DND-41 (cell line): ENCODE measurements at places on chromosomes 12 and 14.

- DNase-seq: no peak
- H3K4me1 ChIP-seq: no peaks in the 10 kb centered on the region
- peaks cover 14% of the 10 kb centered on the region for H3K27me3 ChIP-seq
- no peaks in the 10 kb centered on the region for H3K36me3 ChIP-seq
- no peak overlapping the region for H3K4me3 ChIP-seq
Measured at GRCh38 chr14:33532553-33532952, 418.3 kb downstream of the EGLN3 start.

DNA sequence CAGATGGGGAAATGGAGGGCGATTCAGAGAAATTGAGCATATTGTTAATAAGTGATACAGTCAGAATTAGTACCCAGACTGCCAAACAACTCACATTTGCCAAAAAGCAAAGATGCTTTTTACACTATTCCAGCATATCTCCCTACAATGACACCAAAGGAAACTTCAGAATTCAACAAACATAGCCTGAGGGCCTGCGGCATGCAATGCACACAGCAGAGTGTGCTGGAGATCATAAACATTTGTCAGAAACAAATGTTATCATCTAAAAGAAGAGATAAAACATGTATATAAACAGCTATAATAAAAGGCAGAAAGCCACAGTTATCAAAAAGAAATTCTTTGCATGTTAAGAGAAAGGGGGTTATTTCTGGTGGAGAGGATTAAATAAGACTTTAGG lies 20.1 kb upstream of the GARIN6 start:
- no peaks in the 10 kb centered on the region for H3K36me3 ChIP-seq
- no peaks in the 10 kb centered on the region for H3K4me1 ChIP-seq
- H3K27me3 ChIP-seq: no peaks in the 10 kb centered on the region
- no peak overlapping the region for H3K27ac ChIP-seq
- no peak overlapping the region for H3K4me3 ChIP-seq

GRCh38 chr14:36506732-36507614 lies 13.1 kb downstream of the NKX2-1 start:
- H3K27me3 ChIP-seq: peaks cover 30% of the 10 kb centered on the region
- H3K4me1 ChIP-seq: no peaks in the 10 kb centered on the region
- H3K4me3 ChIP-seq: no peak overlapping the region
- no peak overlapping the region for H3K27ac ChIP-seq
- no peak for DNase-seq

- no peak overlapping the region for H3K4me3 ChIP-seq
- H3K27ac ChIP-seq: no peak overlapping the region
- DNase-seq: no peak
- no peaks in the 10 kb centered on the region for H3K36me3 ChIP-seq
Measured at GRCh38 chr14:75559451-75560222, 18.8 kb upstream of the FLVCR2 start.

DNA sequence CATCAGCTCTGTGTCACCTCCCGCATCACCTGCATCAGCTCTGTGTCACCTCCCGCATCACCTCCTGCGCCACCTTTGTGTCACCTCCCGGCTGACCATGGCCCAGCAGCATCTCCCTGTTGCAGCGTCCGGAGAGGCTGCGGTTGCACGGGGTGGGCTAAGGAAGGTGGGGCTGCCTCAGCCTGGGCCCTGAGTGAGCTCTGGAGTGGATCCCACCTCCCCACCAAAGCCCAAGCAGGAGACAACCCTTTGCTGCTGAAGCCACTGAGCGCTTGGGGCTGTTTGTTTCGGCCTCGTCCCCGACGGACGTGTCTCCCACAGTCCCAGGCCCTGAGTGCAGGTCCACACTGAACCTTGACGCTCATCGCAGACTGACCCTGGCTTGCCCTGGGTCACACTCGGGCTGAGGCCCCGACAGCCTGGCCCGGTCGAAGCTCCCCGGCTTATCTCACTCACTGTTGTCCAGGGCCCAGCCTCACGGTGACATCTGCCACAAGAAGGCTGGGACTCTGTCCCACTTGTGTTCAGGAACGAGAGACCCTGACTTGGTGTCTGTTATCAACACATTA lies 12.2 kb downstream of the TMEM121 start:
- peaks cover 7% of the 10 kb centered on the region for H3K4me1 ChIP-seq
- H3K27me3 ChIP-seq: no peaks in the 10 kb centered on the region
- no peak overlapping the region for H3K4me3 ChIP-seq
- DNase-seq: no peak

DNA sequence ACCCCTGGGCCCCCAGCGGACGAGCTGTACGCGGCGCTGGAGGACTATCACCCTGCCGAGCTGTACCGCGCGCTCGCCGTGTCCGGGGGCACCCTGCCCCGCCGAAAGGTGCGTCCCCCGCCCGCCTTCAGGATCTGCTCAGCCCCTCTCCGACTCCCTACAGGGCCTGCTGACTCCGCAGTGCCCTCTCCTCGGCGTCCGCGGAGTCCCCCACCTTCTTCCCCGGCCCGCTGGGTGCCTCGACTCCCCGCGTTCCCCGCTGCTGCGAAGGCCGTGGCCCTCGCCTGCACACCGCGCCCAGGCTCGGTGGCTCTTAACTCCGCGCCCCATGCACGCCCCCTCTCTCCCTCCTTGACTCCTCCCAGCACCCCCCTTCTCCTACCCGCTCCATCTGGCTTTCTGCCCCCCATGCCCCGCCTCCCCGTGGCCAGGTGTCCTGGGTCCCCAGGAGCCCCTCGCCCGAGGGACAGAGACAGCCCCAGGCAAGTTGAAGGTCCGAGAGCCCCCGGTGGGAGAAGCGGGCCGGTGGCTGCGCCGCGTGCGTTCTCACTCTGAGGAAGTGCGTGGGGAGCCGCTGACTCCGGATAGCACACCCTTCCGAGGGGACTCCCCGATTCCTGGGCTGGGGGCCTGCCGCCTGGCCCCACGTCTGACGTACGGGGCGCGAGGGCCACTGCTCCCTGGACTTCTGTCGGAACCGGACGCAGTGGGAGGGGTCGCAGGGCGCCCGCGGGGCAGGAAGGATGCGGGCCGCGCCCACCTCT lies 594 bp downstream of the TAMALIN start:
- no peak overlapping the region for H3K27ac ChIP-seq
- H3K4me3 ChIP-seq: peak overlapping the region; percentile 24; the same call in 1 of the 2 replicates
- peaks cover 38% of the 10 kb centered on the region for H3K27me3 ChIP-seq
- no peaks in the 10 kb centered on the region for H3K36me3 ChIP-seq
- peaks cover 29% of the 10 kb centered on the region for H3K4me1 ChIP-seq

DNA sequence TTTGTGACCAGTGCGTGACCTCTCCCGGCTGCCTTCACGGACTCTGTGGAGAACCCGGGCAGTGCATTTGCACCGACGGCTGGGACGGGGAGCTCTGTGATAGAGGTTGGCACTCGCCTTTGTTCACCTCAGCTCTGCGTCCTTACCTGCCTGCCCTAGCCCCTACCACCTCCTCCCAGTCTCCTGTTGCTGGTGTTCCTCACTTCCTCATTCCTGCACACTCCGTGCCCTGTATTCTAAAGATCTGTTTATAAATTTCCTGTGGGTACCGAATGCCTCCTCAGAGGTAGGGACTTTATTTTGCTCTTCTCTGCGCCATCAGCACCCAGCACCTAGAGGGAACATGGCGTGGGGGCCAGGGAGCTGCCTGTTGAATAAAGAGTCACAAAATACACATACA lies 2.3 kb downstream of the DLK1 start:
- no peak overlapping the region for H3K27ac ChIP-seq
- no peaks in the 10 kb centered on the region for H3K4me1 ChIP-seq
- H3K4me3 ChIP-seq: no peak overlapping the region
- H3K36me3 ChIP-seq: no peaks in the 10 kb centered on the region
- H3K27me3 ChIP-seq: no peaks in the 10 kb centered on the region
- DNase-seq: no peak

- no peak for DNase-seq
- no peaks in the 10 kb centered on the region for H3K4me1 ChIP-seq
- no peak overlapping the region for H3K27ac ChIP-seq
- H3K4me3 ChIP-seq: no peak overlapping the region
- H3K27me3 ChIP-seq: no peaks in the 10 kb centered on the region
Measured at GRCh38 chr12:94762943-94763342, 112.6 kb upstream of the TMCC3 start.

DNA sequence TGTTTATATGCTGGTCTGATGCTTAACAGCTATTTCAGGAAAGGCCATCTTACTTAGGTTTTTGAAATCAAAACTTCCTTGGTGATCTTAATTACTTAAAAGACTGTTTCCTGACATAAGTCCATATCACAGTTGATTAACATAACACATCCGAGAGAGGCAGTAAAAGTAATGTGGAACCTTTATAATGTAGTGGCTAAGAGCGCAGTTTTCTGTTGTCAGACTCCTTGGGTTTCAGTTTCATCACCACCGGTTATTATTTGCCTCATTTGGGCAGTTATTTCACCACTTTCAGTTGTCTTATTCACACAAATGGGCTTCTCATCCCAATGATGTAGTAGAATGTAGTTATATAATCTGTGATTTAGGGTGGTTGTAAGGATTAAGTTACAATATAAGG lies 30.9 kb downstream of the TBC1D15 start:
- H3K27me3 ChIP-seq: no peaks in the 10 kb centered on the region
- H3K27ac ChIP-seq: no peak overlapping the region
- H3K4me3 ChIP-seq: no peak overlapping the region
- DNase-seq: no peak
- peaks cover 27% of the 10 kb centered on the region for H3K36me3 ChIP-seq

DNA sequence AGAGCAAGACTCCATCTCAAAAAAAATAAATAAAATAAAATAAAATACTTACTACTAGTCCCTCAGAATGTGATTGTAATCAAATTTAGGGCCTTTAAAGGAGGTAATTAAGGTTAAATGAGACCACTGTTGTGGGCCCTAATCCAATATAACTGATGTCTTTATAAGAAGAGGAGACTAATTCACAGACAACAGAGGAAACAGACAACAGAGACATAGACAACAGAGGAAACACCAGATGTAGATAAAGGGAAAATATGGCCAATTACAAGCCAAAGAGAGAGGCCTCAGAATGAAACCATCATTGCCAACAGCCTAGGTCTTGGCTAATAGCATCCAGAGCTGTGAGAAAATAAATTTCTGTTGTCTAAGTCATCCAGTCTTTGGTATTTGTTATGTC lies 669.0 kb upstream of the FOXG1 start:
- H3K4me1 ChIP-seq: no peaks in the 10 kb centered on the region
- no peak overlapping the region for H3K27ac ChIP-seq
- no peaks in the 10 kb centered on the region for H3K27me3 ChIP-seq

DNA sequence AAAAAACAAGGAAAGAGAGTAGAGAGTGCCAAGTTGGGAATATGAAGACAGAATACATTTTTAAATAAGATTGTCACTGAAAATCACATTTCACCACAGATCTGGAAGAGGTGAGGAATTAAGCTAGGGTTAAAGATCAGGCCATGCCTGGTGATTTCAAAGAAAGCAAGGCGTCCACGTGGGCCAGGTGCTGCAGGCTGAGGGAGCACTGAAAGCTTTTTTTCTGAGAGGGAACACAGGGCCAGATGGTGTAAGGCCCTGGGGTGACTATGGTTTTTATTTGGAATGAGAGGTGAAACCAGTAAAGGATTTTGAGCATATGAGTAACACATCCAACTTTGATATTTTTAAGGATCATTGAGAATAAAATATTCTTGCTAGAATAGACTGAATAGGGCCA lies 20.9 kb downstream of the SYT1 start:
- no peaks in the 10 kb centered on the region for H3K27me3 ChIP-seq
- no peak overlapping the region for H3K4me3 ChIP-seq
- no peak for DNase-seq
- H3K27ac ChIP-seq: no peak overlapping the region
- H3K4me1 ChIP-seq: no peaks in the 10 kb centered on the region

DNA sequence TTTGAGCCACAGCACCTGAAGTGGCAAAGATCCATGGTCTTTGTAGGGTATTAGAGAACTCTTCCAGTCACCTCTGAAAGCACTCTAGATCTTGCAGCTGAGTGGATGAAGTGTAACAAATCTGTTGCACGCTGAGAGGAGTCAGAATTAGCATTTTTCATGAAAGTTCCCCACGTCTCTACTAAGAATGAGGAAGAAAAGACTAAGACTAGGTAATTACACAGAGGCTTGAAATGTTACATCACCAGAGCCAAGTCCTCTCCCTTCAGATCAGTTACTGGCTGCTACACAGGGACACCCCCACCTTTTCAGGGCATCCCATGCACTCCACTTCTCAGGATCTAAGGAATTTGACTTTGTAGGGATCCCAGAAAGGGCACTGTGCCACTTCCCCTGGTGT lies 98.6 kb upstream of the FKBP4 start:
- peaks cover 36% of the 10 kb centered on the region for H3K27me3 ChIP-seq
- peaks cover 24% of the 10 kb centered on the region for H3K4me1 ChIP-seq
- no peak overlapping the region for H3K27ac ChIP-seq
- H3K36me3 ChIP-seq: no peaks in the 10 kb centered on the region
